ENCODE measurements at places on chromosomes 3 and 15.
A peak's percentile ranks its signal among the peaks of the same experiment; 100 is the strongest.

DNA sequence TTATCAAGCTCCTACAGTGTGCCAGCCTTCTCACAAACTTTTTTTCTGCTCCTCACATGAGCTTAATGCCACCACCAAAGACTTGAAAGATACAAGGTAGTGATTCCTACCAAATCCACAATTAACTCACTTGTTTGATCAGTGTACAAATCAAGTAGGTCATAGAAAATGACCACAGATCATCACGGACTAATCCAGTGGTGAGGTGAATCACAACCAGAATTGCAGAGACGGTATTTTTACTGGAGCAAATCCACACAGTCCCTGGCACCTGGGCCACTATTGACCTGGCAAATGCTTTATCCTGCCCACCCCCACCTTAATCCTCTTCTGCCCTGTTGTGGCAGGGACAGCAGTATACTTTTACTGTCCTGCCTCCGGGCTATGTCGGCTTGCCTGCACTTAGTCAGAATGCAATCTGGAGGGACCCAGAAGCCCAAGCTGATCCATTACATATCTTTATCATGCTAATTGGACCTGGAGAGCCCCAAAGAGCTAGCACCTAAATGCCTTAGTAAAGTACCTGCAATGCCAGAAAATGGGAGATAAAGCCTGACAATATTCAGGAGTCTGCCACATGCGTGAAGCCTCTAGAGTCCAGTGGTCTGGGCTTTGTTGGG, 83.9 kb upstream of the CDV3 start:
- DNase-seq: no peak

DNA sequence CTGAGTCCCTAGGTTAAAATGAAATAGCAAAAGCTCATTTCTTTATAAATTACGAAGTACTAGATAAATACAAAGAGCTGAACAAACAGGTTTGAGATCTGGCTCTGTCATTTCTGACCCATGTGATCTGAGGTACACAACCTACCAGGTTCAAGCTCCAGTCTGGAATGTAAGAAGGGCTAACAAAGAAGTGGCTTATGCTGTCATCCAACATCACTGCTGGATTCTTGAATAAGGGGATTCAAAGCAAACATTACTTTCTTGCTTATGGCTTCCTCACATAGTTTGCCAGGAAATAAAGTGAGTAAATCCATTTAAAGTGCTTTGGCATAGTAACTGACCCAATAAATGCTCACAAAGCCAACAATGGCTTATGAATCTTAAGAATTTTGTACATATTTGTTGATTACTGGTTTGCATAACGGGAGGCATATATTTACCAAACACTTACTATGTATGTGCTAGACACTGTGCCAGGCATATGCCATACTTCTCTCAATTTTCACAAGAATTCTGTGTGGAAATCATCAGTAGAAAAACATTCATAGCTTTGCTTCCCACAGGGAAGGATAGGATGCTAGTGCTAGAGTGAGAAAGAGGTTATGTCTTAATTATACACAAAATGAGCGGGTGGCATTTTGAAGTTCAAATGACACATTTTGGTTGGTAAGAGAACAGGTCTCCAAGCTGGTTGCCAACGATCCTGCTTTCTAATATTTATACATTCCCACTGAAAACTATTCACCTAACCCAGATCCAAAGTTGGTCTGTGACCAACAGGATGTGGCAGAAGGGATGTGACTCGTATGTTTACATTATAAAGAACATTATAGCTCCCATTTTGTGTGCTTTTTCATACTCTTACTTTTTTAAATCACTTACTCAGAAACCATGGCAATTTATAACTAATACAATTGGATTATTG, 38.7 kb upstream of the CSPG5 start:
- no peak for DNase-seq

- no peak for DNase-seq
Observed at GRCh38 chr3:37492977-37493471, 318.6 kb upstream of the LRRFIP2 start.

DNA sequence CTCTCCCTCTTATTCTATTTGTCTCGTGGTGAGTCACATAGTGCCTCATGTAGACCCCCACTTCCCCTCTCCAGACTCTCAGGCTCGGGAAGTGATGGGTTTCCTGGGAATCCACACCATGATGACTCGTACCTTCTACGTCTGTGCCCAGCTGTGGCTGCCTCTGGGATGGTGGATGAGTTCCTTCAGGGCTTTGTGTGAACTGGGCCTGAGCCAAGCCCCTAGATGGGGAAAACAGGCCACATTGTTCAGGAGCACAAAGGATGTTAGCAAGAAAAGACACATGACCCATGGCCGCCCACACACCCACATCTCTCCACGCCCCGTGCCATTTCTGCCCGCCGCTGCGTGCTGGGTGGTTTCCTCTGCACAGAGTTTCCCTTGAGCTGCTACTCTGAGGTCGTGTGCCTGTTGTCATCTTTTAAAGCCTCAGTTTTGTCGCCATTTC, 10.5 kb downstream of the ISG20 start:
- DNase-seq: peak; percentile 55

GRCh38 chr15:65085990-65086679, 9.6 kb downstream of the KBTBD13 start:
- no peak for DNase-seq

GRCh38 chr3:177589041-177589650, 391.9 kb upstream of the TBL1XR1 start:
- no peak for DNase-seq

GRCh38 chr15:53869044-53869805, 109.0 kb upstream of the UNC13C start:
- DNase-seq: no peak

GRCh38 chr3:73475175-73475574, 149.6 kb downstream of the PDZRN3 start:
- DNase-seq: no peak

All from stimulated activated CD4-positive, alpha-beta T cell treated with anti-CD3 and anti-CD28 coated beads, Interleukin-12 subunit alpha, Interleukin-12 subunit beta, amount 100 ng/mL, for 24 hours (primary cell).